ENCODE measurements at places on chromosomes 2 and 18.

- DNase-seq, result no peak
Observed at GRCh38 chr2:97834610-97835009, 121.2 kb downstream of the ZAP70 start.

DNA sequence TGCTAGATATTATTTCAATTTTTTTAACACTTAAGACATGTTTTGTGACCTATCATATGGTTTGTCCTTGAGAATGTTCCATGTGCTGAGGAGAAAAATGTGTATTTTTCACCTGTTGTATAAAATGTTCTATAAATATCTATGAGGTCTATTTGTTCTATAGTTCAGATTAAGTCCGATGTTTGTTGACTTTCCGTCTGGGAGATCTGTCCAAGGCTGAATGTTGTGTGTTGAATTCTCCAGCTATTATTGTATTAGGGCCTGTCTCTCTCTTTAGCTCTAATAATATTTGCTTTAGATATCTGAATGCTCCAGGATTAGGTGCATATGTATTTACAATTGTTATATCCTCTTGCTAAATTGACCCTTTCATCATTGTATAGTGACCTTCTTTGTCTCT, 144.1 kb downstream of the NYAP2 start:
- DNase-seq, result no peak

GRCh38 chr2:234969306-234970098, 17.7 kb downstream of the SH3BP4 start:
- no peak for DNase-seq

DNA sequence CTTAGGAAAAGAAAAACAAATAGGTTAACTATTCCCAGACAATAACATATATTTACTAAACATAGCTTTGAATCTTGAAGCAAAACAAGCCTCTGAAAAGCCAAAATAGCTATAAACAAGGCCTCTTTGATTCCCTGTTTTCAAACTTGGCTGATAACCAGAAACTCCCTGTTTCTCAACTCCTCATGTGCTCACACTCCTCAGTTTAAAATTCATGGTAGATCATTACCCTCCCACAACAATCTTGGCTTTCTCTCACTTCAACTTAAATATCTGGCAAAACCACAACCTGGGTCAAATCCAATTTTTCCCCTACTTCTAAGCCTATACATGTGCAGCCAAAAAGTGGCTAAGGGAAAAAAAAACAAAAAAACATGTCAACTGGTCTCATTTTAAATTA, 15.6 kb downstream of the SUCLG1 start:
- DNase-seq, result no peak

DNA sequence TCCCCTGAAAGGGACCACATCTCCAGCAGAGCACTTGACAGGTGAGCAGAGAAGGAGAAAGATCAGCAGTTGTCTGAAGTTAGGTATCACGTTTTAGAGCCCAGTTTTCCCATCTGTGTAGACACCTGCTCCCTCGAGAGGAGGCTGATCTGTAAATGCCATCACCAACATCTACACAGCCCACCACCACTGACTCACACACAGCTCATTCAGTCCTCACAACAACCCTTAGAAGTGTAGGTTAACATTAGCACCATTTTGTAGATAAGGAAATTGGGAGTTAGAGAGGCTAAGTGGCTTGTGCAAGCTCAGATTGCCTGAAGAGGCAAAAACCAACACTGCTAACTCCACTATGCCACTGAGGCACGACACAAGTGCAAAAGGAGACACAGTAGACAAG, 37.2 kb upstream of the STAT1 start:
- DNase-seq, result no peak

DNA sequence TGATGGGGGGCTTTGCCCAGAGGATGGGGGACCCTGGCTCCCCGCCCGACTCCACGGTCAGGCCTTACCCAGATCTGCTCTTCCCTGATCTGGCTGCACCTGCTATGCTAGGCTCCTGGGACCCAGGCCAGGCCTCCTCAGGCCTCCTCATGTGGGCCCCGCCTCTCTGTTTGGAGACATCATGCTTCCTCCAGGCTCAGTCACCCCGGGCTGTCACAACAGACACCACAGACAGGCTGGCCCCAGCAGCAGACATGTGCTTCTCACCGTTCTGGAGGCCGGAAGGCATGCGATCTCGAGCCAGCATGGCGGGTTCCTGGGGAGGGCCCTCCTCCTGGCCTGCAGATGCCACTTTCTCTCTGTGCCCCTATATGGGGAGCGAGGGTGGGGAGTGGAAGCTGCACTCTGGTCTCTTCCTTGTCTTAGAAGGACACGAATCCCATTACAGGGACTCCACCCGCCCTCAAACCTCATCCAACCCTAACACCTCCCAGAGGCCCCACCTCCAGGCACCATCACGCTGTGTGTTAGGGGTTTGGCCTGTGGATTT, 10.8 kb upstream of the NEU4 start:
- no peak for DNase-seq

DNA sequence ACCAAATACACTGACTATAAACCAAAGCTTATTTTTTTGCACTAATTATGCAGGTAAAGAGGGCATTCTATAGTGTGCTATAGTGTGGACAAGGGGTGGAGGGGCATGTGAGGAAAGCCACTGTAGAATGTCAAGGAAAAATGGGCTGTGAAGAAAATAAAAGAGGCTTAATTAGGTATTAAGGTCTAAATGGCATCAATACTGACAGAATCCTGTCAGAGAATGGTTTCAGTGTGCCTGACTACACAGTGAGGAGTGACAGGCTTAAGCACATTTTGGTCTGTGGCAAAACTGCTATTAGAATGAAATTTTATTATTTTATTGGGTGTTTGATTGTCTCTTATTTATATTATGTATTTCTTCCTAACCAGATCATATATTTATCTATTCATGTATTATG, 787.6 kb upstream of the CELF4 start:
- no peak for DNase-seq

DNA sequence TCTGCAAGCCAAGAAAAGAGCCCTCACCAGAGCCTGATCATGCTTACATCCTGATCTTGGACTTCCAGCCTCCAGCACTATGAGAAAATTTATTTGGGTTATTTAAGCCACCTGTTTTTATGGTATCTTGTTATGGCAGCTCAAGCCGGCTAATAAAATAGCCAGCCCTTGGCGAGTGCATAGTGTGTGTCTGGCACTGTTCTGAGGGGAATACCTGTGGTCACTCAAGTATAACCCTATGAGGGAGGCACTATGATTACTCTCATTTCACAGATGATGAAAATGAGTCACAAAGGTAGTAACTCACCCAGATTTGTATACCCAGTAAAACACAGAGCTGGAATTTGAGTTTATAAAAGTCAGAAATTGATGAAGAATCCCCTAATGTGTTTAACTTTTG, 556.9 kb upstream of the SETBP1 start:
- no peak for DNase-seq

GRCh38 chr2:97928591-97928990, 67.2 kb downstream of the TMEM131 start:
- DNase-seq, result no peak

- DNase-seq, result no peak
Observed at GRCh38 chr2:157691131-157691530, 62.5 kb upstream of the ACVR1C start.

- no peak for DNase-seq
Observed at GRCh38 chr18:73719611-73720010, 428.0 kb downstream of the FBXO15 start.

DNA sequence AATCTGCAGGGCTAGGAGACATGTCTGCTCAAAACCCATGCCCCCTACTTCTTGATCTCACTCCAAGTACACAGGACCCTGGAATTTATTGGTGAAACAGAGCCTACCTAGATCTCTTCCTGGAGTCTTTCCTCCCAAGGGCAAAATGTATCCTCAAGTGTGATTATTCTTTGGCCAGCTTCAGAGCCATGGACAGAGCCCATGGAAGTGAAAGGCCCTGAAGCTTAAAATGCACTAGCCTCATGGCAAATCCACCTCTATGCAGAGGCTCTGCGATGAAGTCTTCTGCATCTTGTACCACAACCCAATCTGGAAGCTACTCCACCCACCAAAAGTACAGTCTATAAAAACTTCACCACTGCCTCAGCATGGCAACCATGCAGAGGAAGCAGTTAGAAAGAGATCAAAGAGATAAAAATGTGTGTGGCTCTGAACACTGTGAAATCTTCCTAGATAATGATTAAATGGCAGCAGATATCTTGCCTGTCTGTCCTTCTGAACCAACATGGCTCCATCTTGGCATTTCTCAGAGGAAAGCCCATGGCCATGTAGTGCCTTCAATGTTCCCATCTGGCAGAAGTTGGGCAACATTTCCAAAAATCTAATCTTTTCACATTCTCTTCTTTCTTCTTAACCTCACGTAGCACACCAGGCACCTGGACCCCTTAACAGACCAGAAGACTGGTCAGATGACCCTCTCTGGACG, 142.9 kb upstream of the KLF7 start:
- DNase-seq, result no peak

- no peak for DNase-seq
Observed at GRCh38 chr2:64243081-64244036, 99.1 kb upstream of the PELI1 start.

DNA sequence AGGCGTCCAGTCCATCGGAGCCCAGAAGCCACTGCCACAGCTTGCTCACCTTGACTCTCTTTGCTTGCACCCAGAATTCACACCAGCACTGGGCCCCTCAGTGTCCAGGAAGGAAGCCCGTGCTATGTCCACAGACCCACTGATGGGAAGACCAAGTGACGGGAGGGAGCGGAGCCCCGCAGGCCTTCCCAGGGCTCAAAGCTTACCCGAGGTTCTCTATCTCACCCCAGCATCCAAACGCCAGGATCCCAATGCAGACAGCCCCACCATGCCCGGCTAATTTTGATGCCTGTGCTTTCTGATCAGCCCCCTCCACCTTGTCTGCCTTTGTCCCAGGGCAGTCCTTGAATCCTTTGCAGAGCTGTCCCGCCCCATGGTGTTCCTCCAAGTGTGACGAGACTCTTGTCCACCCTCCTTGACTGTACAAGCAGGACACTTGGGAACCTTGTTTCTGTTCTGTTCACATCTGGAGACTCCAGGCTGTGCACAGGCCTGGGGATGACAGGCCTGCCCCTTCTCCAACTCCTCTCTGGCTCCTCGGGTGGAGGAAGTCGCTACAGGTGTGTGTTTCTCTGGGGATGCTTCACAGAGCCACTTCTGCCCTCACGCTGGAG, 12.0 kb downstream of the NPPC start:
- no peak for DNase-seq

DNA sequence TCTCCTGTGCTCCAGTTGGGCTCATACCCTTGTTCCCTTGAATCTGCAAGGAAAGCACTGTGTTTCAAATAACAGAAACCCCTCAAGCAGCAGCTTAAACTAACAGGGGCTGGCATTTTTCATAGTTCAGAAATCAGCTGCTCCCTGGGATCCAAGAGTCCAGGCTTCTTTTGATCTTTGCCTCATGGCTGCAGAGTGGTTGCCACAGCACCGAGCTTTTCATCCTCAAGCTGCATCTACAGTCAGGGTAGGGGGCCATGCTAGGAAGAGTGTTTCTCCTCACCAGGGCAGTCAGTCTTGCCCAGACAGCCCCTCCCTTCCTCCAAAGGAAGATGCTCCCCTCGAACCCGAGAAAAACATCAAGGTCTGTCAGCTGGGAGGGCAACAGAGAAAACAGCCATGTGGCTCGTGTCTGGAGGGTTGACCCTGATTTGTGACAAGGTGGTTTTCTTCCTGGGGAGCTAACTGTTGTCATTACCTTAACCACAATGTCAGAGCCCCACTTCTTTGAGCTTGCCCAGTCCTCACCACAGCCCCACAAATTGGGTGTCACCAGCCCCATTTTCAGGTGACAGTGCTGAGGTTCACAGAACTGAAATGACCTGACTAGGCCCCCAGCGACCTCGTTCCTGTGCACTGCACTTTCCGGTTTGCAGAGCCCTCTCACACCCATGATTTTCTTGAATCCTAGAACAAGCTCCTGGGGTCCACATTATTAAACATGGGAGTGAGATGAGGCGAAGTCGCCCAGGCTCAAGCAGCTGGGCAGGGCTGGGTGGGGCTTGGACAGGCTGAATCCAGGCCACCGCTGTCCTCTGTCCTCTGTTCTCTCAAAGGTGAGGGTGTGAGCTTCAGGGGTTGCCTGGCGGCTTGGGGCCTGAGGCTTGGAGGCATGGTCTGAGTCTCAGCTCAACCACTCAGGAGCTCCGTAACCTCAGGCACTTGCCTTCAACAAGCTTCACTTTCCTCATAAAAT, 21.9 kb downstream of the ATOH8 start:
- DNase-seq, result no peak

DNA sequence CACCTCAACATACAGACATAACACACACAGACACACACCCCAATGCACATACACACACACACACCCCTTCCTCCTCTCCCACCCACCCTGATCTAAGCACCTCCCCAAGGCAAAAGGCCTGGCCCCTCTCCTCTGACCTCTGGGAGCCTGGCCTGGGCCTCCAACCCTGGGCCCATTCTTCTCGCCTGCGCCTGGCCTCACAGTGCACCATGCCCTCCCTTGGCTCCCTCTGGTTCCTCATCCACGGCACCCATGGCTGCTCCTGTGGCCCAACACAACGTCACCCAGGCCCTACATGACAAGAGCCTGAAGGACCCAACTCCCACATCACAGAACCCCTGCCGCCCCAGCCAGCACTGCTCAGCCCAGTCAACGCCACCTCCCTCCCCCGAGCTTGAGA, 281.3 kb downstream of the CELF4 start:
- DNase-seq, result no peak

DNA sequence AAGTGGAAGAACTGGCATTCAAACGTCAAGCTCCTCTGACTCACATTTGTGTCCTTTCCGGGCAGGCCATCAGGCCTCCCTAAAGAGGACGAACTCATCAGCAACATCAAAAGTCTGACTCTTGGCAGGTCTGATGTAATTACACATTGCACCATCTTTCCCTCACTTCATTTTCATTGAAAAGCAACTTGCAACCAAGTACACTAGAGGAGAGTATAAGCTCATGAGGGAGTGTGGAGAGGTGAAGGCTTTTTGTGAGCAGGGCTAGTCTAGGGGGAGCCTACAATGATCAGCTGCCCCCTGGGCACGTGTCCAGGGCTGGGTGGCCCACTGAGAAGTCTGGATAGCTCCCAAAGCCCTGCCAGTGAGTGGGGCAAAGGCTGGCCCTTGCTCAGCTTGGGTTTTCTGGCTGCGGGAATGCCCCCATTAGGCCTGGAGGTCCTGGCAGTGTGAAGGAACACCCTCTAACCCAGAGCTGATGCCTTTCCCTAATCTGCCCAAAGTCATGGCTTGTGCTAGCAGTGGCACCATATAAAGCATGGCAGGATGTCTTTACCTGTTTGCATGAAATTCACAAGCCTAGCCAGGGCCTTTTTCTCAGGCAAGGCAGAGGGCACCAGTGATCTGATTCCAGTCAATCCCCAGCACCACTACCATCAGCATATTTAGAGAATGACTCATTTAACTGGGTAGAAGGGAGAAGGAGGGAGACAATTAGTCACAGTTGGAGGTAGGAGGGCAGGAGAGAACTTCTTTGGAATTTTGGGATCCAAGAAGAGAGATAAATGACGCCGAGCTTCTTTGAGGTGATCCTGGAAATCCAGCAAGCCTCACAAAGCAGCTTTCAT, 8.5 kb upstream of the DAW1 start:
- no peak for DNase-seq

DNA sequence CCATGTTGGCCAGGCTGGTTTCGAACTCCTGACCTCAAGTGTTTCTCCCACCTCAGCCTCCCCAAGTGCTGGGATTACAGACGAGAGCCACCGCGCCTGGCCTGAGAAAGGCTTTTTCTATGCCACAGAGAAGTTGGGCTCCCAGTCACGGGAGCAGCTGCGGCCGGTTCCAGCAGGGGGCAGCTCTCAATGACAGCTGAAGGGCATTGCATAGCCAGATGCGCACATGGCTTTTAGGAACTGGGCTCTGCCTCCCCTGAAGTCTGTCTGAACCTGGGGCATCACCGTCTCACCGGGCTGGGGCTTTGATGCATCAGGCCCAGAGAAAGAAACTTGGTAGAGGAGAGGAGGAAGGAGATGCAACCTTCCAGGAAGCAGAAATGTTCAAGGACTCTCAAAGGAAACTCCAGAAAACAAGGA, 84.2 kb upstream of the LAPTM4A start:
- no peak for DNase-seq
